ENCODE measurements at places on chromosomes 11 and 22.
A peak's percentile ranks its signal among the peaks of the same experiment; 100 is the strongest.

- no peak for DNase-seq
These were observed 320.1 kb upstream of the DDI1 start for GRCh38 chr11:103716363-103716762.

DNA sequence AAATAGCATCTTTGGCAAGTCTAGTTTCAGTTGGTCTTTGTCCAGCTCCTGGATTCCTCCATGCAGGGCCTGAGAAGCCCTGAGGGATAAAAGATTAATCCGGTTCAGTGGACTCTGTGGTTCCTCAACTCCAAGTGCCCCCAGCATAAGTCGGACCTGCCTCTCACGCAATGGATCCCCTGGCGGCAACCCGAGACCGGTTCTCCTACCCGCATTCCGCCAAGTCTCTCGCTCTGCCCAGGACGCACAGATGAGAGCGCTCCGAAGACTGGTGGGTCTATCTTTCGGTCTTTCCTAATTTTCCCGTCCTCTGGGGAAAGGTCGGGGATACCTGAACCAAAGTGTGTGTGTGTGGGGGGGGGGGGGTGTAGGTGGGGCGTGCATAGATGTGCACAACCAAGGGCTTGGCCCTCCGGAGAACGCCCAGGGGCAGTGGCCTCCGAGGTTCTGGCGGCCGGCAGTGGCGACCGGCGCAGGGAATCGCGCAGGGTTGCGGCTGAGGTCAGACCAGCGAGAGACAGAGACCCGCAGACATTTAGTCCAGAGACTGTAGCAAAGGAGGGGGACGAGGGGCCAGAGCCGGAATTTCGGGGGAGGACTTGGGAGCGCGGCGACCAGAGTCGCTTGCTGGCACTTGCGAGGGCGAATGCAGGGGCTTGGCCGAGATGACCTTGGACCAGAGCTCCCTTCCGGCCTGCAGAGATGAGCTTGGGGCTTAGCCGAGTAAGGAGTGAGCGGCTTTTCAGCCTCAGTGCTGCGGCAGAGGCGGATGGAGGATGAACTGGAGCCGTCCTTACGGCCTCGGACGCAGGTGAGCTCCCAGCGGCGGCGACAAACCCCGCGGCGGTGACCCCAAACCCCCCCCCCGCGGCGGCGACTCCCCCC is 712 bp upstream of the SLC2A11 start:
- peak; percentile 46 for DNase-seq

DNA sequence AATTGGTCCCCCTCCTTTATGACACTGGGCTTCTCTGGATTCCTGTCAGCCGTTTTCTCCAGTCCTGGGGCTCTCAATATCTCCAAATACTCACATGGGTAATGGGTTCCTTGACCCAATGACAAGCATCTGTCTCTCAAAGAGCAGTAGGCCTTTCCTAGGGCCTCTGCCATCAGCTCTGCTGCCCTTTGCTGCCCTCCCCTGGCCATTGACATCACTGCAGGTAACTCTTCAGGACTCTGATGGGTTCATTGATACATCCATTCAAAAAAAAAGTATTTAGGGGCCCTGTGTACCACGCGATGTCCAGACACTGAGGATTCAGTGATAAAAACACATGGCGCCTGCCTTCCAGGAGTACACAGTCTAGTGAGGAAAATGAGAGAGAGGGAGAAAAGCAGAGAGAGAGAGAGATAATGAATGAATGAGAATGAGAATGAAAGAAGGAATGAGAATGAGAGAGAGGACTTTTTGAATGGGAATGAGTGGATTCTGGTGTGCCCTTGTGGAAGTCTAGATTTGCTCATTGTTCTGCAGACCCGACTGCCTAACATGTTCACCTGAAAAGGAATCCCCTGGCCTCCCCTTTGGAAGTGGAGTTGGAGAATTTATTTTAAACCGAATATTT is 42.6 kb upstream of the OLFML1 start:
- DNase-seq, result peak; percentile 78

GRCh38 chr22:32801537-32802236 is at the start of gene TIMP3:
Gene TIMP3, plus strand, starts transcription at chr22:32801705. Its CDS starts 297 bp downstream, at chr22:32802002.
- DNase-seq, result peak; percentile 78

GRCh38 chr11:35427071-35427470 is 7.7 kb upstream of the SLC1A2 start:
- no peak for DNase-seq

GRCh38 chr11:7844986-7845385 is 48.2 kb upstream of the OR5P2 start:
- DNase-seq, result no peak

- no peak for DNase-seq
These were observed 126.0 kb upstream of the CADM1 start for GRCh38 chr11:115630214-115630613.

DNA sequence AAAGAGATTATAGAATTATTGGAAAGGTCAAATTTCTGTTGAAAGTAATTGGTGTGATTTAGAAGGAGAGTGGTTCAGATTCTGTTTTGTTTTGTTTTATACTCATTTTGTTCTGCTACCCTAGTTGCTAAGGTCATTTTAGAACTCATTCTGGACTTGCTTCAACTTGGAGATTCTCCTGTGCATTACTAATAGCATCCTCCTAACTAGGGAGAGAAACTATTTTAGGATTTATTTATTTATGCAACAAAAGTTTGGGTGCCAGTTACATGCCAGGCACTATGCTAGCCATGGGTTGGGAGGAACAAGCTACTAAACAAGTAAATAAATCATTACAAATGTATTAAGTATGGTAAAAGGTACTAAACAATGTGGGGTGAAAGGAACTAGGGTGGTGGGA is 84.0 kb downstream of the YAP1 start:
- DNase-seq, result no peak

- DNase-seq, result no peak
These were observed 17.8 kb downstream of the PRR5L start for GRCh38 chr11:36313750-36314433.

DNA sequence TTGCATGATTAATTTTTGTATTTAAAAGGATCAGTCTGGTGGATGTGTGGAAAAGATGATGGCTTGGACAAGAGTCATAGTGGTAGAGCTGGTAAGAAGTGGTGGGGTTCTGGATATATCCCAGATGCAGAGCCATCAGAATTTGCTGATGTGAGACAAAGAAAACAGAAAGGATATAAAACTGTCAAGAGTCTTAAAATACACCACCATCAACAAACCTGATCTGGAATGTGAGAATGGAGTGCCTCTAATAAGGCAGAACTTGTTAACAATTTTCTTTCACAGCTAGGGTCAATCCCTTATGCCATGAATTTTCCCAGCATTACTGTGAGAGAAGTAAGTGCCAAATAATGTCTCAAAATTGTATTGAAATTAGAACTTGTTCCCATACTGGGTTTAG is 215.4 kb downstream of the METTL15 start:
- DNase-seq, result no peak

GRCh38 chr11:22387126-22387525 is 48.9 kb downstream of the SLC17A6 start:
- no peak for DNase-seq

- no peak for DNase-seq
These were observed 21.2 kb upstream of the BDNF start for GRCh38 chr11:27721264-27722116.

Measured in mucosa of descending colon (tissue), 3 donors.